SK-MEL-5 (cell line): ENCODE measurements at places on chromosomes 16 and 17. TPM values are rescaled to one million over a fixed set of nuclear protein-coding genes. Genes with fewer than 3 reads are reported as not detected.

BAIAP2 gene
- 26.7 and 33.6 TPM in 2 replicates for total RNA-seq

- DNase-seq, result peak; percentile 74
These were observed 215.2 kb downstream of the ZFHX3 start for GRCh38 chr16:72832621-72833248.

- no peak for DNase-seq
These were observed 2.1 kb downstream of the TXNDC11 start for GRCh38 chr16:11740567-11740966.

GRCh38 chr16:28879261-28879840 lies 1.1 kb downstream of the ATP2A1 start:
- DNase-seq, result no peak

DNA sequence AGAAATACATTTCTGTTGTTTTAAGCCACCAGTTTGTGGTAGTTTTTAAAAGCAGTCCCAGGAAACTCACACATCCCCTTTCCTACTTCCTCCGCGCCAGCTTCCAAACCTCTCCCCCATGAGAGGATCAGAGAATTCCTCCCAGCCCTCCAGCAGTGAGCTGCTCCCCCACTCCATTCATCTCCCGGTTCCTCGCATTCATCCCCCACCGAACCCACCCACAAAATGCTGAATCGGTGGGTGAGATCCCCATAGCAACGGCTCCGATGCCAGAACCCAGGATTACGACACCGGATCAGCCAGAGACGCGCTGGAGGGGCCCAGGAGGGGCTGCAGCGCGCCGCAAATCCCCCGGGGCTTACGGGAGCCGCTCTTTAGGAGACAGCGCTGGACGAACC lies 251.4 kb upstream of the RPL38 start:
- DNase-seq, result no peak

DNA sequence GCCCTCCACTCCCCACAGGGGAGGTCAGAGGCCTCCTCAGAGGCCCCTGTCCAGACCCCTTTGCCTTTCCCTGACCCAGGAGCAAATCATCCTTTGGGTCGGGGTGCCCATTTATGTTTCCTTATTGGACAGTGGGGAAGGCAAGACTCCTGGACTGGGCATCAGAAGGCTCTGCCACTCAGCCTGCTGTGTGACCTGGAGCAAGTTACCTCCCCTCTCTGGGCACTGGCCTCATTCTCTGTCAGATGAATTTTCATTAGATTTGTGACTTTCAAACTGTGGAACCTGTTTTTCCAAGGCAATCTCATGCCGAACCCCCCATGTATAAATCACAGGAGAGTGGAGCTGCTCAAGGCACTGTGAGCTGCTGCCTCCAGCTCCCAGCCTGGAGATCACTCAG lies 47.0 kb upstream of the TOB1 start:
- DNase-seq, result no peak
